ENCODE measurements at places on chromosomes 4 and X.

DNA sequence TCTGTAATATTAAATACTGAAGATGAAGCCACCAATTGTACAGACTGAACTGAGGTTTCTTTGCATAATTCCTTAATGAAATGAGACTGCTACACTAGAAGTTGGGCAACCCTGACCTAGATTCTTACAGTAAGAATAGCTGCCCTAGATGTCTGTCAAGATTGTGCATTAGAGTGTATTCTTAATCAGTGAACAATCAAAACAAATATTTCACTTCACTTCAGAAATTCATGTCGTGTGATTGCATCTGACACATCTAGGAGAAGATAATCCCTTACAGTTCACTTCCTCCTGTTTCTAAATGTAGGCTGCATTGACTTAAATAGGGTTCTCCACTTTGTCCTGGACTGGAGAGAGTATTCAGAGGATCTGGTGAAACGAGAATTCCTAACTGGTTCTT, 283.1 kb downstream of the HNRNPD start:
- DNase-seq: no peak

DNA sequence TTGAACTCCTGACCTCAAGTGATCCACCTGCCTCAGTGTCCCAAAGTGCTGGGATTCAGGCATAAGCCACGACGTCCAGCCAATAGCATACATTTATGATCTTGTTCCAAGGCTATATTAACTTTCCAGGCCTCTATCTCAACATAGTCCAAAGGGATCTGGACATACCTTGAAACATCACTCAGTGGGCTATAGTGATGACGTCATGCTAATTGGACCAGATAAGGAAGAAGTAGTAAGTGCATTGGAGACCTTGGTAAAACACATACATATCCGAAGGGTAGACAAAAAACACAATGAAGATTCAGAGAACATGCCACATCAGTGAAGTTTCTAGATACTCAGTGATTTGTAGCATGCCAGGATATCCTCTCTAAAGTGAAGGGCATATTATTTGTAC, 37.4 kb upstream of the USP26 start:
- no peak for DNase-seq

DNA sequence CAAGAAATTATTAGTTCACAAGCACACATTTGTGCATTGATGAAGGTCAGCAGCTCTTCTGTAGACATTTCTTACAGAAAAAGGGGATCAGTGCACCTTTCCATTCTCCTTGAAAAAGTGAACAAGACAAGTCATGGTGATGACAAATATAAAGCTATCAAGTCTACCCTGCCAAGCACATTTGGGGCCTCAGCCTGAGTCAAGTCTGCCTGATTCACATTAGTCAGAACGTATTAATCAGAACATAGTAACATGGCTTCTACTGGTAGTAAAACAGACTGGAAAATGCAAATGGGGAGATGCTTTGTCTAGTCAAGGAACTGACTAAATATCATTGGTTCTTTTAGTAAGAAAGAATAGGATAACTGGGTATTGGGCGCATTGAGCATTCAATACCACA, 2305.1 kb downstream of the PCDH7 start:
- no peak for DNase-seq

GRCh38 chr4:99652596-99653436, 4.8 kb downstream of the C4orf54 start:
- no peak for DNase-seq

GRCh38 chr4:175935016-175935661, 123.1 kb upstream of the GPM6A start:
- no peak for DNase-seq

- DNase-seq: no peak
Observed at GRCh38 chrX:135324463-135324862, 15.2 kb downstream of the ETDC start.

GRCh38 chr4:16250661-16251365, 24.5 kb upstream of the TAPT1 start:
- no peak for DNase-seq

- no peak for DNase-seq
Observed at GRCh38 chr4:1478766-1479355, 72.6 kb upstream of the NKX1-1 start.
